ENCODE measurements at places on chromosomes 1 and 21.

DNA sequence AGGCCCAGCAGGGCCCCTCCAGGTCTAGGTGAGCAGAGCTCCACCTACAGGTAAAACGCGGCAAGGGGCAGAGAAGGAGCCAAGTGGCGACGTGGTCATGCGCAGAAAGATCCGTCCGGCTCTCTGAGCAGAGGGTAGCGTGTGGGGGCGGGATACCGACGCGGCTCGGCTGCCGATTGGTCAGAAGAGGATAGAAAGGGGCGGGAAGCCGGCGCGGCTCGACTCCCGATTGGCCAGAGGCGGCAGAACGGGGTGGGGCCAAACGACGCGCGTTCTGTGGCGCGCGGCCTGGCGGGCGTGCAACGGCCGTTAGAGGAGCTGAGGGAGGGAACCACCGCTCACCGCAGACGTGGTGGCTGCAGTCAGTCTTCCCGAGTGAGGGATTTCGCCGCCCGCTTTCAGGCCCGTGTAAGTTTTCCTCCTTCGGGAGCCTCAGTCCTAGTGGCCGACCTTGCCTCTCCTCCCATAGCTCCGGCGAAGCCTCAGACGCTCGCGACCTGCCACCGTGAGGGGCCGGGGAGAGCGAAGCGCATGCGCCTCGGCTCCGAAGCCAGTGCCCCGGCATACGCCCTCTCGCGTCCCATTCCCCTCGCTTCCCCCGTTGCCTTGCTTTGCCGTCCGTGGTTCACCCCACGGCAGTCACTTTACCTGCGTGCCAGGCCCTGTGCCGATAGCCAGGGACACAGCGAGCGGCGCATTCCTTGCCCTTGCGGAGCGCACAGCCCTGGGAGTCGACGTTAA, at the start of gene CEP85:
Gene CEP85 (plus strand): TSS at position 298 of the 741 bp plus-strand sequence. CDS start 5,584 bp downstream, outside the sequence.
- DNase-seq: peak; percentile 97

- DNase-seq: peak; percentile 2
Measured at GRCh38 chr1:160658162-160658813, 11.4 kb upstream of the SLAMF1 start.

GRCh38 chr1:234040446-234041317, 136.2 kb downstream of the SLC35F3 start:
- no peak for DNase-seq

GRCh38 chr1:161158316-161159010, 837 bp upstream of the USP21 start:
- no peak for DNase-seq

- no peak for DNase-seq
Measured at GRCh38 chr1:117826540-117827078, 102.8 kb downstream of the GDAP2 start.

- DNase-seq: no peak
Measured at GRCh38 chr21:44500111-44500510, 39.9 kb downstream of the KRTAP10-1 start.

Data from T-helper 2 cell treated with Interferon-gamma antibody and Interleukin-4, amounts not matched to agents 5 μg/mL and 100 μg/mL, for 36 hours (primary cell).